ENCODE measurements at places on chromosomes 4 and X.

DNA sequence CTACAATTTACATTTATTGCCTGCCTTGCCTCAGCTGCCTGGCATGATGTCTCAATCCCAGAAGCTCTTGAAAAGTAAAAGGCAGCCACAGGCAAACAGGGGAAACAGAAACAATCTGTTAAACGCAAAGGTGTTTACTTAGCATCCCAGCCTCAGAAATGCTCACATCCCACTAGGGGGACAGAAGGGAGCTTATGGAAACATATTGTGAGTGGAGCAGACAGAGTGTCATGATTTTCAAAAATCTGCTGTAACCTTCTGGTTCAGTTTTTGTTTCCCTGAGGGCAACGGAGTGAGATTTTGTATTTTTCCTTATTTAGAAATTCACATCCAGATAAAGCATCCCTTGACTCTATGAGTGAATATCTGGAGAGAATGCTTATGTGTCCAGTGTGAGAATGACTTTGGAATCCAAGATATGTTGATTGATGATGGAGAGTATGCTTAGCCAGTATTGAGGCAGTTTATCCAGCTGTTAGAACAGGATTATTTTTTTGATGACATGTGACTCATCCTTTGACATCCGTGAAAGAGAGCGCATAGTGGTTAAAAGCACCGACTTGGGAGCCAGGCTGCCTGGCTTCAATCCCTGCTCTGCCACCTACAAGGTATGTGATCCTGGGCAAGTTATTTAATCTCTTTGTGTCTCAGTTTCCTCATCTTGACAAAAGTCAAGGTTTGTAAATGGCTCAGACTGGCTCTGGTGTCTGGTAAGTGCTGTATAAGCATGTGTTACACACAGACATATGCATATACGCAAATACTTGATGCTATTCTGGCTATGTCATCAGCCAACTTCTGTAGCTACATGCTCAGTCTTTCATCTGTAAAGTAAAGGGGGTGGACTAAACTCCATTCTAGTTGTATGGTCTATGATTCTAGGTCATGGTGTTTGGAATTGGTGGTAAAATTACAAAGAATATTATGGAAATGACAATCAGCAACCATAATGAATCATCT, 381.2 kb downstream of the RAPGEF2 start:
- no peak for DNase-seq

- no peak for DNase-seq
Observed at GRCh38 chr4:5033281-5033841, 14.1 kb upstream of the CYTL1 start.

- peak; percentile 24 for DNase-seq
Observed at GRCh38 chr4:1043651-1044468, 32.4 kb downstream of the FGFRL1 start.

GRCh38 chr4:123783151-123783790, 386.7 kb downstream of the SPRY1 start:
- no peak for DNase-seq

DNA sequence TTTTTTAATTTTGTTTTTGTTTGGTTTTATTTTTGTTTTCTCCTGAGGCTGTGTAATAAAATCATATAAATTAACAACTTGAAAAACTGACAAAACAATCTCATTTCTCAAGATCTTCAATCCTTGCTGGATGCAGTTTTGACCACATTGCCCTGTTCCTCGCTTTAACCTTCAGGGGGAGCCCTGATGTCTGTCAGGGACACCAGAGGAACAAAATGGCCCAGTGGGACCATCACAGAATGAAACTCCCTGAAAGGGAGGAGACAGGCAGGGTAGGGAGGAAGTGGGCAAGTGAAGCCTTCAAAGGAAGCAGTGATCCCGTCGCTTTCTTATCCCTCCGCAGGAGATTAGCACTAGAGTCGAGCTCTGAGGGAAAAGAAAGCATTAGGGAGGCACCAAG, 274.9 kb upstream of the LDB2 start:
- DNase-seq, result no peak

- peak; percentile 9 for DNase-seq
Observed at GRCh38 chrX:3271834-3272186, 74.6 kb downstream of the MXRA5 start.

All from retina (tissue), 1 donor.